Midbrain (tissue), 1 donor: ENCODE measurements at places on chromosomes 12 and 14.

DNA sequence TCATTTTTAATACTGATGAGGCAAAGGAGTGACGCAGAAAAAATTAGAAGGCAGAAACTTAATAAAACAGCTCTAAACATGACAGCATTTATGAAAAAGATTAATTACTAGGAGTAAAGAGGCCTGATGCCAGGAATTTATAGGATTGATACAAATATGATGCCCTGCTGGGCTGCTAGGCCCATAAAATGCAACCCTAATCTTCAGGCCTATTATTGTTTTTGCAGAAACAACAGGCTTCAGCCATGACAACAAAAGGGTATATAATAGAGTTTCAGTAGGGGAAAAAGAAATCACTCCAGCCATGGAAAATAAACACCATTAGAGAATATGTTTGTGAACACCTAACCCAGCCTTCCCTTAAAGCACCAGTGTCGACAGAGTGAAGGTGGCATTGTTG lies 50.6 kb downstream of the OTX2 start:
- no peak for DNase-seq

GRCh38 chr12:112714166-112714710 lies 77.3 kb upstream of the RPH3A start:
- DNase-seq: no peak

DNA sequence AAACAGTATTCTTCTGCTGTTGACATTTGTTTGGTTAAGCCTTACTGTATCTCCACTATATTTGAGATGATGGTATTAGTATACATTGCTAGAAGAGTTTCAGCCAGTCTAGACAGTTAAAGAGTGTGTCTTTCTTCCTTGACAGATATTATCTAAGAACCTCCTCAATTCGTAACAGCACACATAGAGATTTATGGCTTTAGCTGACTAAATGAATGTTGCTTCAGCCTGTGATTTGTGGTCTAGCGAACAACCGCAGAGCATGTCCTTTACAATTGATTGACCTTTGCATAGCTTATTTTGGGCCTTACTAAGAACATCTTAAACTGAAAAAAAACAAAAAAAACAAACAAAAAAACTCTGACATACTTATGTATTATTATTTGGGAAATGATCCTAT lies 122.2 kb downstream of the DAAM1 start:
- DNase-seq: no peak

GRCh38 chr12:27968972-27969623 lies 3.4 kb downstream of the PTHLH start:
- no peak for DNase-seq

DNA sequence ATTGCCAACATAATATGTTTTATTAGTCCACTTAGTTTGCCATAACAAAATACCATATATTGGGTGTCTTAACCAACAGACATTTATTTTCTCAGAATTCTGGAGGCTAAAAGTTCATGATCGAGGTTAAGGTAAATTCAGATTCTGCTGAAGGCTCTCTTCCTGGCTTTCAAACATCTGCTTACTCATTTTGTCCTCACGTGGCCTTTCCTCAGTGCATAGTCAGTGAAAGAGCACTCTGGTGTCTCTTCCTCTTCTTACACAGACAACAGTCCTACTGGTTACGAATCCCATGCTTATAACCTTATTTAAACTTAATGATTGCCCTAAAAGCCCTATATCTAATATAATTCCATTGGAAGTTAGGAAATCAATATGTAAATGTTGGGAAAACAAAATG lies 479.7 kb downstream of the FSCB start:
- DNase-seq: no peak

- no peak for DNase-seq
Measured at GRCh38 chr12:76830436-76830835, 48.4 kb downstream of the CSRP2 start.
